ENCODE measurements at places on chromosomes 2 and 18.

DNA sequence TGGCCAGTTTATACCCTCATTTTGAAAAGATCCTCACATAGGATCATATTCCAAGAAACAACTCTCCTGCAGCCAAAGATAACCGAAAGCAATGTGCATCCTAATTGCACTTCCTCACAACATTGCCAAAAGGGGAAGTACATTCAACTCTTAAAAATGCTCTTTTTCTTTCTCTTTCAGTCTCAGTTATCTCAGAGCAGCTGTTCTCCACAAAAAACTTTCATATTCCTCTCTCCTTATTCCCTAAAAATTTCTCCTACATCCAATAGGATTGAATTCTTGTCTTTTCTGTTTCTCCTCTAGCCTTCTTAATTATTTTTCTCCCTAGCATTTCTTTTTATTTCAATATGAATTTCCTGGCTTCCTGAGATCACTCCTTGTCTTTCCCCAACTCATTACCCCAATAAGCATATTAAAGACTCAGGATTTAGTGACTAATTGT is 7.4 kb upstream of the VRK2 start:
- peak; percentile 85 for DNase-seq

- peak; percentile 79 for DNase-seq
Observed at GRCh38 chr2:191566344-191566743, 111.6 kb upstream of the NABP1 start.

DNA sequence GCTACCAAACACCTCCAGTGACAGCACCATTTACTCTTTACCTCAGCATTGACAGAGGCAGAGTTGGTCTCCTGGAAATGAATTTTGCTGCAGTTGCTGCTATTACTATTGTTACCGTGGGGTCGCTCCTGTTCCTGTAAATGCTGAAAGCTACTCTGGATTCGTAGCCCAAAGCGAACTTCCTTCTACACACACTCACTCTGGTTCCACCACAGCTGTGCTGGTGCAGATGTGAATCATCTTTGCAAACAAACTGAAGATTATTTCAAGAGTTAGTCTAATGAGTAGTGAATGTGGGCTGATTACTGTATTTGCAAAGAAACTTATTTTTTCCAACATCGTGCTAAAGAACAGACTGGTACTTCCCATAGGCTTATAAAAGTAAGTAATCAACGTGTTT is 304.0 kb downstream of the LPIN1 start:
- DNase-seq: peak; percentile 51

- DNase-seq: no peak
Observed at GRCh38 chr2:74379851-74380789, at the start of gene DCTN1. DCTN1 (minus strand) TSS chr2:74380311; CDS start chr2:74380037, 274 bp downstream.

- peak; percentile 98 for DNase-seq
Observed at GRCh38 chr2:74845217-74845751, 11.4 kb downstream of the HK2 start.

GRCh38 chr2:64141674-64142405 is 2.4 kb downstream of the PELI1 start:
- DNase-seq: peak; percentile 71

GRCh38 chr2:124018890-124019289 is 6.2 kb upstream of the CNTNAP5 start:
- DNase-seq: no peak

GRCh38 chr18:50630895-50631294 is 71.0 kb downstream of the MAPK4 start:
- no peak for DNase-seq

GRCh38 chr2:197838036-197838435 is 33.6 kb downstream of the PLCL1 start:
- peak; percentile 95 for DNase-seq

DNA sequence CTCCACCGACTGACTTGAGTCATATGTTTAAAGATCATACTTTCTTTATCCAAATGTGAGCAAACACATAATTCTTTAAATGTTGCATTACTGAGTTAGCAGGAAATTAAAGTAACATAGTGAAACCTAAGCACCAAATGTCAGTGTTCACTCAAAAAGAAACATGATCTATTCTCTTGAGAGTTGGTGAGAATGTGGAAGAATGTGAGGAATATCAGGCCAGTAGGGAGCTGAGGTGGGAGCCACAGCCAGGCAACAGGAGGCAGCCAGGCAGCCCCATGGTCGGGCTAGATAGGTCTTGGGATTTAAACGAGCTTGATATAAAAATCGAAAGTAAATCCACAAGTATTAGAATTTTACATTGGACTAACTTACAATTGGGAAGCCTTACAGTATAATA is 198.1 kb upstream of the SH3BP4 start:
- DNase-seq: no peak

DNA sequence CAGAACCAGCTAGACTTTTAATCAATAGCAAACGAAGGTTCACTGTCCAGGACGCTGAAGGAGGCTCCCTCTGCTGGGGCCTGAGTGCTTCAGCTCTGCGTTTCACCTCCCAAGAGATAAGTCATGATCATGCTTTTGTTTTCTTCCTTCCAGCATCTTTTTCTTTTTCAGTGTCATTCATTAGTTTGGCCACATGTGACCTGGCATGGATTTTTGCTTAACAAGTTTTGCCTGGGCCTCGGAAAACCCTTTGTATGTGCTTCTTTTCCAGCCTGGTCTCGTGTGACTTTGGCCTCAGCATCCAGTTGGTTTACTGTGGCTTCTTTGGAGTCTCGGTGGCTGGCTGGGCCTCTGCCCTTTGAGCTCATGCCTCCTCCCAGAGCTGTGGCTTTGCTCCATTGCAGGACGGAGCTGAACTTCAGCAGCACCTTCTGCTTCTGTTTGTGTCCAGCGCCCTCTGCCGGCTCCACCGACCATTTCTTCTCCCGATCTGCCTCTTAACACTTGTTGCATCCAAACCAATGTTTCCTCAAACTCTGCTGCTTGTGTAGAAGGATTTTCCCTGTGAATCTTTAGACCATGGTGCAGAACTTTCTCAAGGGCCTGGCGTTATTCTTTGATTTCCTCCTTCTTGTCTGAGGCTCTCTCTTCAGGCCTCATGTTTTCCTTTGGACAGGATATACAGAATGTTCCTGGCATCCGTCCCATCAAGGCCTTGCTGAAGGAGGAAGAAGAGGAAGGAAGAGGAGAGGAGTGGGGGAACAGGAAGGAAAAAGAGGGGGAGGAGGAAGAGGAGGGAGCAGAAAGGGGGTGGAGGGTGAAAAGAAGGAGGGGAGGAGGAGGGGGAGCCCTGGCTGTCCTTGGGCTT is 23.6 kb upstream of the HES6 start:
- DNase-seq: peak; percentile 83

DNA sequence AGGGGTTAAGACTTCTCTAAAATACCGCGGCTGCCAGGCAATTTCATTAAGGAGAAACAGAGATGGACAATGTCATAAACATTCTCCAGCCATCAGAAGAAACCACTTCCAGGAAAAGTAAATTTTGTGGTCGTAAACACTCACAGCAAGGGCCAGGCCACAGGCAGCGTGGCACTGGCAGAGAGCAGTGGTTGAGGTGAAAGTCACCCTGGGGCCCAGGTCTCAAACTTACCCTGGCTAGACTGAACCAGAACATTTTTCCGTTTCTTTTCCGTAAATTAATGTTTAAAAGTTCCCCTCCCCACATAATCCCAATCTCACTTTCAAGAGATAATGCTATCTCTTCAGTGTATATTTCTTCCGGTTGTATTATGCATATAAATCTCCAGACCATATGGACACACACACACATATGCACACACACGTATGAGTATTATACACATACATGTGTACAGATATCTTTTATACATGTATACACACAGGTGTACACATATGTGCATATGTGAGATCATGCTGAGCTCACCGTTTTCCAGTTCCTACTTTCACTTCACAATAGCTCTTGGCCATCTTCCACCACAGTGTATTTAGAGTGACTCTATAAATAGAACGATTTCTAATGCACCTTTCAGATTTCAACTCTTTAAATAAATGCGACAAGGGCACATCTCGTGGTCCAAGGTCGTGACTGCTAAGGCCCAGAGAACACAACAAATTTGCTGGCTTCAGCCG is 90.1 kb downstream of the MALT1 start:
- peak; percentile 25 for DNase-seq

DNA sequence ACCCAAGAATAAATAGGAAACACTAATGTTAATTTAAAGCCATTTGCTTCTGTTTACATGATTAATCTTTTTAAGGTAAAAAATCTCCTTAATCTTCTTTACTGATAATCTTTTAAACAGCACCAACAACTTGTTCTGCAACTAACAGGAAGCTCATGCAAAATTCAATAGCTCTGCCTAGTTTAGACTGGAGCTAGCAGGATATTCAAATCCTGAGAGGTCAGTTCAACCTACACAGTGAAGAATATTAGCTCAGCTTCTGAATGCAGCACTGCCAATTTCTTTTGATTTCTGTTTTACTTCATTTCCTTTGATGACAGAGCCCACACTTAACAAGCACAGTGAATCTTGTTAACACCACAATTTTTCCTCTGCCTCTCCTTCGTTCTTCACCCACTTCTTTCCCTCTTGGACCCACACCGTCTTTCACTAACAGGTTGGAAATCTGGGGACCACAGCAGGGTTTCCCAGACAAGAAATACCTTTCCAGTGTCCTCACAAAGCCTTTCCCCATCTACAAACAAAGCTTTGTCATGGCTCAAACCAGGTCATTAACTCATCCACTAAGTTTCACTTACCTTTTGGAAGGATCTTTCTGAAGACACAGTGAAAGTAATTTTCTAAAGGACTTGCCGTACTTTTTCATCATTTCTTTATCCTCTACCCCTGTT is 109.8 kb downstream of the STK39 start:
- no peak for DNase-seq

GRCh38 chr2:227164763-227165291 is 403 bp downstream of the COL4A3 start:
- no peak for DNase-seq

DNA sequence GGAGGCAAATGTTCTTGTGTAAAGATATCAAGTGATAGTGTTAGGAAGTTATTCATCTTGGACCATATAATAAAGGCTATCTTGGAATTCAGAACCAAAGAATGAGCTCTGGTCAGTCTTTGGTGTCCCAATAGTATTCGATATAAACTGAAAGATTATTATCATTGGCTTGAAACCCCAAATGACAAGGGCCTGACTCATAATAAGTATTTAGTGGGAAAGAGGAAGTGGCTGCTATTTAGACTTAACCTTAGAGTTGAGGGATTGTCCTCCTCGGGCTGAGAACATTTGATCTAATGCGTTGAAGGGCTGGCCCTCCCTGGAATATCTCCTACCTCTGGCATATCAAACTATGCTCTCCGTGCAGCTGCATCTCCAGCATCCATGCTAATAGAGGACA is 67.5 kb downstream of the CDH20 start:
- no peak for DNase-seq

- DNase-seq: no peak
Observed at GRCh38 chr2:167049659-167050058, 161.4 kb downstream of the XIRP2 start.

GRCh38 chr2:226478109-226478809 is 321.4 kb downstream of the IRS1 start:
- DNase-seq: no peak

- peak; percentile 32 for DNase-seq
Observed at GRCh38 chr18:34976899-34977837, 64.0 kb upstream of the MAPRE2 start.

DNA sequence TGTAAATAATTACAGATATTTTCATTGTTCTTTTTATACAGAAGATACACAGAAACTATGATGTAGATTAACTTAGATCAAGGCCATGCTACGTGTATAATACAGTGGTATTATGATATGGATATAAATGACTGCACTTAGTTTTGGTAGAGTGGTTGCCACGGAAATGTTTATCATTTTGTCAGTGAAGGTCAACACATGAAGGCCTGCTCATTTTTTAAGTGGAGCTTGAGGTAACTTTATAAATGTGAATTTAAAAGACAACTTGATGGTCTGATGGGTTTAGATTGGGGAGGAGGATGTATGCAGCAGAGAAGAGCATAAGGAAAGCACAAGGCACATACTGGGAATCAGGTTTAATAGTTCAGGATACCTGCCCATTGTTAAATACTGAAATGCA is 14.4 kb upstream of the BBS5 start:
- DNase-seq: no peak

DNA sequence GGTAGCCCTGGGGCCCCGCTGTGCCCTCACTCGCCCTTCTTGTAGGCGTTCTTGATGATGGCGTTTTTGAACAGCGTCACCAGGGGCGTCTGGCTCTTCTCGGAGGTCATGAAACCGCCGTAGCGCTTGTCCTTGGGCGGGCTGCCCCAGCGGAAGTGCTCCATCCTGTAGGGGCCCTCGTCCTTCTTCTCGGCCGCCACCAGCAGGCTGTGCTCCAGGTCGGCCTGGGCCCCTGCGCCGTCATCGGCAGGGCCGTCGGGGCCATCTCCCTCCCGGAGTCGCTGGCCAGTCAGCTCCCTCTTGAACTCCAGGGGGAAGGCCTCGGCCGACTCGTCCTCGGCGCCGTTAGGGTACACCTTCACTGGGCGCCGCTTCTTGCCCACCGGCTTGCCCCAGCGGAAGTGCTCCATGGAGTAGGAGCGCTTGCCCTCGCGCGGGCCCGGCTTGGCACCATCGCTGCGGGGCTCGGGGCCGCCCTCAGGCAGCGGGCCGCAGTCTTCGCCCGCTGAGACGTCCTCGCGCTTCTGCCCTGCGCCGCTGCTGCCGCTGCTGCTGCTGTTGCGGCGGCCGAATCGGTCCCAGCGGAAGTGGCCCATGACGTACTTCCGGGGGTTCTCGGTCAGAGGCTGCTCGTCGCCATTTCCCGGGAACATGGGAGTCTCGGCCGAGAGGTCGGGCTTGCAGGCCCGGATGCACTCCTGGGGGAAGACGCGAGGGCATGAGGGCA is 7.2 kb downstream of the POMC start:
- peak; percentile 51 for DNase-seq

DNA sequence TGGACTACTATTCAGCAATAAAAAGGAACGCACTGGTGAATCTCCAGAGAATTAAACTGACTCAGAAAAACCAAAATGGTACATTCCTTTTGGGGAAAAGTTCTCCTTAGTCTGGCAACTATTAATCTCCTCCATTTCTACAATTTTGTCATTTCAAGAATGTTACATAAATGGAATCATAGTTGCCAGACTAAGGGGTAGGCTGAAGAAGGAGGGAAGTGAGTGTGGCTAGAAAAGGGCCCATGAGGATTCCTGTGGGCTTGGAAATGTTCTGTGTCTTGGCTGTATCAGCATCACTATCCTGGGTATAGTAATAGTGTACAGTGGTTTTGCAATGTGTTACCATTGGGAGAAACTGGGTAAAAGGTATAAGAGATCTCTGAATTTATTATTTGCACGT is 72.4 kb downstream of the ZAP70 start:
- no peak for DNase-seq

GRCh38 chr2:11903085-11903606 is 156.7 kb downstream of the LPIN1 start:
- DNase-seq: peak; percentile 77

All from inflammatory macrophage treated with lipopolysaccharide for 4 hours (primary cell).